ENCODE measurements at places on chromosomes 13 and 19.

DNA sequence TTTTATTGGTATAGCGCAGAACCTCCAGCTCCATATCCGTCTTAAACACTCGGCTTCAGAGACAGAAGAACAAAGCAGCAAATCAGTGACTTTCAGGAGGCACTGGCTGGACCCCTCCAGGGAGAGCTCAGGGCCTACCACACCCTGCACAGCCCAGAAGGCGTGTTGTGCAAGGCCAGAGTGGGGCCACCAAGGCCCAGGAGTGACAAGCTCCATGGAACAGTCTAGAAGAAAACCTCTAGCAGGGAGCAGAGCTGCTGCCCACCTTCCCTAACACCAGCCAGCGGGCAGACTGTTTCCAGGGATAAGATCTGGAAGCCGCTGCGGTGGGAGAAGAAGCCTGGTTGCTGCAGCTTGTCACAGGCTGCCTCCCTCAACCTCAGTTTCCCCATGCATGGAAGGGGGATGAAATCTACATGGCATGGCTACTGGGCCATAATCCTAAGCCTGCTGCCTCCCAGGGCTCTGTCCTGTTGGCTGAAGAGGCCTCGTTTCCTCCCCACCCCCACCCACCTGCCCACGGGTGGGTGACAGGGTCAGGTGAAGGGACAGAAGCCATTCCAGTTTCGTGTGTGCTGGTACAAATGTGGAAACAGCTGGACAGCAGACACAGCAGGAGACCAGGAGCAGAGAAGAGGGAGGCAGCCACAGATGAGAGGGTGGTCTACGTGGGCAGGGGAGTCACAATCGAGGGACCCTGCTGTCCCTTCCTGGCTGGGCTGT is 57.4 kb downstream of the PEPD start:
- DNase-seq: no peak

GRCh38 chr13:93480553-93481106 is 254.0 kb downstream of the GPC6 start:
- DNase-seq: no peak

GRCh38 chr19:52599241-52599640 is 29.2 kb downstream of the ZNF701 start:
- no peak for DNase-seq

GRCh38 chr19:46611776-46612175 is 10.6 kb downstream of the CALM3 start:
- no peak for DNase-seq

DNA sequence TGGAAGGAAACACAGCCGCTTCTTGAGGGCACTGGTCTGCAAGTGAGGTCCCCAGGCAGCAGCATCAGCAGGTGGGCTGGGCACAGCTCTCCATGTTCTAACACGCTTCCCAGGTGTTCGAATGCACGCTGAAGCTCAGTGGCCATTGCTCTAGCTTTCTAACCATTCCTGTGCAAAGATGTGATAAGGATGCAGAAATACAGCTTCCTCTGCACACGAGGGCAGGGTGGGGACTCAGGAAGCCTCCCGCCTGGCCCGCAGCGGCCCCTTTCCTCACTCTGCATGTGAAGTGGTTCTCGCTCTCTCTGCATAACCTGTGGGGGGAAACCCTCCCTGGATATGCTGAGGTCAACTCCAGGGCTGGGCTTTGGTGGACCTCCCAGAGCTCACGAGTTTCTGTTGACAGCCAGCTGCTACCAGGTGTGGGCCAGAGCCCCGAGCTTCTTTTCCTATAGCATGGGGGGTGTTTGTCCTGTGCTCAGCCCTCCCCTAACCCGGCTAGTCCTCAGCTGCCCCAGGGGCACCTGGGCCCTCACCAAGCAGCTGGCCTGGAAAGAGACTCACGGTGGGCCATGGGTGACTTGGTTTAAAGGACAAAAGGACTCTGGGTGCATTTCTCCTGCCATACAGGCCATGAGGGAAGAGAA is 168.2 kb downstream of the TEX29 start:
- no peak for DNase-seq

GRCh38 chr19:56383826-56384605 is 9.3 kb downstream of the ZNF582 start:
- no peak for DNase-seq
